ENCODE measurements at places on chromosomes 3 and 15. TPM values are rescaled to one million over a fixed set of nuclear protein-coding genes. Genes with fewer than 3 reads are reported as not detected.

Gene ATP13A5
- not detected for total RNA-seq

Gene LRRC31
- not detected for total RNA-seq

- H3K4me3 ChIP-seq, result no peak overlapping the region
- peaks cover 6% of the 10 kb centered on the region for H3K27me3 ChIP-seq
- no peaks in the 10 kb centered on the region for H3K36me3 ChIP-seq
- H3K4me1 ChIP-seq, result no peaks in the 10 kb centered on the region
Observed at GRCh38 chr3:115779011-115779410, 155.7 kb downstream of the GAP43 start.

GRCh38 chr3:2205692-2206091, 107.0 kb downstream of the CNTN4 start:
- H3K4me1 ChIP-seq, result no peaks in the 10 kb centered on the region
- no peak overlapping the region for H3K4me3 ChIP-seq
- no peak overlapping the region for H3K27ac ChIP-seq
- no peaks in the 10 kb centered on the region for H3K27me3 ChIP-seq
- no peak for DNase-seq
- no peaks in the 10 kb centered on the region for H3K36me3 ChIP-seq

GRCh38 chr3:33438881-33439545, 1.2 kb downstream of the UBP1 start:
- DNase-seq, result no peak
- peaks cover 6% of the 10 kb centered on the region for H3K27me3 ChIP-seq
- H3K36me3 ChIP-seq, result peaks cover 22% of the 10 kb centered on the region
- H3K27ac ChIP-seq, result peak overlapping the region; percentile 93

DNA sequence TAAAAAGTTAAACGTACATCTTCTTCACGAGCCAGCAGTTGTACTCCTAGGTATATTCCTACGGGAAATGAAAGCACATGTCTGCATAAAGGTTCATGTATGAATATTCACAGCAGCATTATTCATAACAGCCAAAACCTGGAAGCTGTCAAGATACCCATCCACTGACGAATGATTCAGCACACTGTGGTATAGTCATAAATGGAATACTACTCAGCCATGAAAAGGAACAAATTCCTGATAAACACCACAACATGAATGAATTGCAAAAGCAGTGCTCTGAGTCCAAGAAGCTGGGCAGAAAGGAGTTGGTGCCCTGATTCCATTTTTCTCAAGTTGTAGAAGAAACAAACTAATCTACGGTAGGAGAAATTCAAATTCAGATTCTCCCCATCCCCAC, 3.9 kb downstream of the TMEM43 start:
- DNase-seq, result no peak
- H3K4me3 ChIP-seq, result no peak overlapping the region
- no peak overlapping the region for H3K27ac ChIP-seq

- H3K27ac ChIP-seq, result no peak overlapping the region
- peaks cover 60% of the 10 kb centered on the region for H3K36me3 ChIP-seq
- no peak for DNase-seq
- H3K4me3 ChIP-seq, result no peak overlapping the region
Observed at GRCh38 chr3:141395005-141395589, 26.8 kb downstream of the ZBTB38 start.

- H3K4me3 ChIP-seq, result no peak overlapping the region
- H3K27ac ChIP-seq, result no peak overlapping the region
- H3K27me3 ChIP-seq, result peaks cover 4% of the 10 kb centered on the region
- H3K4me1 ChIP-seq, result peaks cover 7% of the 10 kb centered on the region
- DNase-seq, result no peak
- no peaks in the 10 kb centered on the region for H3K36me3 ChIP-seq
Observed at GRCh38 chr15:52287114-52287513, 8.5 kb downstream of the MYO5C start.

Gene LRRC34
- 0.87 TPM for total RNA-seq

- H3K4me3 ChIP-seq, result no peak overlapping the region
- no peak overlapping the region for H3K27ac ChIP-seq
- no peak for DNase-seq
- H3K36me3 ChIP-seq, result no peaks in the 10 kb centered on the region
- H3K4me1 ChIP-seq, result no peaks in the 10 kb centered on the region
Observed at GRCh38 chr3:160588023-160588422, 22.7 kb upstream of the KPNA4 start.

GRCh38 chr3:171398343-171398742, 61.9 kb downstream of the TNIK start:
- H3K27me3 ChIP-seq, result no peaks in the 10 kb centered on the region
- peaks cover 9% of the 10 kb centered on the region for H3K36me3 ChIP-seq
- H3K4me3 ChIP-seq, result no peak overlapping the region
- peaks cover 18% of the 10 kb centered on the region for H3K4me1 ChIP-seq
- no peak overlapping the region for H3K27ac ChIP-seq

Gene ARNT2
- total RNA-seq, result 16.5 TPM
